ENCODE measurements at places on chromosomes 12 and 14. TPM values are rescaled to one million over a fixed set of nuclear protein-coding genes. Genes with fewer than 3 reads are reported as not detected.

DNA sequence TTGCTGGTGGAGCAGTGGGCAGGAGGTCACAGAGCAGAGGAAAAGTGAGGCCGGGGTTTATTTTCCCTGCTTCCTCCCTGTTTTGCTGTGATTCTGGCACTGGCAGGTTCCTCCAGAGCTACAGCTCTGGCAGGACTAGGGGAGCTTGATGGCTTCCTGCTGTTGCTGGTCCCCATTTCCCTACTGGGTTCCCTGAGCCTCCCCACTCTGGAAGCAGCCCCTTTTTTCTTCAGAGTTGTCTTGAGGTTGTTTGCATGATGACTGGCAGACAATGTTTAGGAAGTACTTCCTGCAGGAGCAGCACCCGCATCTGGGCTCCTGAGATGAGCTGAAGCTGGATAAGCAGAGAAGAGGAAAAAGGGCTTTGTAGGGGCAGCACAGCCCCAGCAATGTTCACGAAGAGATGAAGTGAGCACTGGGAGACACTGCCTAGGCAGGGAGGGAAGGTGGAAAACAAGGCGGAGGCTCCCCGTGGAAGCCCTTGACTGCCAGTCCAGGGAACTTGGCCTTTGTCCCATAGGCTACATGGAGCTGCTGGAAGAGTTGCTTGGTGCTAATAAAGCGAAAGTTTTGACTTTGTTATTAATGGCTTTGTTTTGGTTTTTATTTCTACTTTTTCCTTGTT, 126.9 kb downstream of the SLC38A6 start:
- no peak overlapping the region for H3K27ac ChIP-seq
- H3K4me3 ChIP-seq: no peak overlapping the region
- DNase-seq: no peak
- H3K36me3 ChIP-seq: no peaks in the 10 kb centered on the region

DNA sequence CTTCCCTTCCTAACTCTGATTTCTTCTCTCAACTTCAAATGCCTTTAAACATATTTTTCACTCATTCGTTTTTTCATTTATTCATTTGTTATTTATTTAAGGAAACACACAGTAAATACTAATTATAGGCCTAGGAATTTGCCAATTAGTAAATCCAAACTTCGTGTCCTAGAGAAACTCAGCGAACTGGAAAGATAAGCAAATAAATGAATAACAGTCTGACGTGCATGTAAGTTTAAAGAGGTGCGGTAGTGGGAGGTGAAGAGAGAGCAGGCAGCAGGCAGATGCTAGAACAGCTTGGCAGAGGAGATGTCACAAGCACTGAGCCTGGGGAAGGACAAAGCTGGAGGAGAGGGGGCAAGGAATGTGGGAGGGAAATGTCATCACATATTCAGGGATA, 228.2 kb downstream of the DPY19L2 start:
- no peak overlapping the region for H3K4me3 ChIP-seq
- H3K36me3 ChIP-seq: no peaks in the 10 kb centered on the region
- no peaks in the 10 kb centered on the region for H3K4me1 ChIP-seq
- no peak overlapping the region for H3K27ac ChIP-seq

DNA sequence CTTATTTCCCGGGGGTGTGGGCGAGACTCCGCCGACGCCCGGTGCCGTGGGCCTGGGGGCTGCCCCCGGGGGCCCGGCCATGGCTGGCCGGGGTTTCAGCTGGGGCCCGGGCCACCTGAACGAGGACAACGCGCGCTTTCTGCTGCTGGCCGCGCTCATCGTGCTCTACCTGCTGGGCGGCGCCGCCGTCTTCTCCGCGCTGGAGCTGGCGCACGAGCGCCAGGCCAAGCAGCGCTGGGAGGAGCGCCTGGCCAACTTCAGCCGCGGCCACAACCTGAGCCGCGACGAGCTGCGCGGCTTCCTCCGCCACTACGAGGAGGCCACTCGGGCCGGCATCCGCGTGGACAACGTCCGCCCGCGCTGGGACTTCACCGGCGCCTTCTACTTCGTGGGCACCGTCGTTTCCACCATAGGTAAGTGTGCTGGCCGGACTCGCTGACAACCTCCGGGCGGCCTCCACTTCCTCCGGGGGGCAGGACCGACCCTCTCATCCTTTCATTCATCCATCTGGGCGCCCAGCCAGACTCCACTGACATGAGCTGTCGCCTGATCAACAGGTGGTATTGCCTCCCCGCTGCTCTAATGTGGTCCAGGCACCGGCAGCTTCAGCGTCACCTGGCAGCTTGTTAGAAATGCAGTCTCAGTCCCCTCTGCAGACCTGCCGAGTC, 467 bp downstream of the KCNK13 start:
- peak; percentile 29 for DNase-seq
- peaks cover 25% of the 10 kb centered on the region for H3K4me1 ChIP-seq
- no peaks in the 10 kb centered on the region for H3K36me3 ChIP-seq
- no peak overlapping the region for H3K27ac ChIP-seq
- no peaks in the 10 kb centered on the region for H3K27me3 ChIP-seq

DNA sequence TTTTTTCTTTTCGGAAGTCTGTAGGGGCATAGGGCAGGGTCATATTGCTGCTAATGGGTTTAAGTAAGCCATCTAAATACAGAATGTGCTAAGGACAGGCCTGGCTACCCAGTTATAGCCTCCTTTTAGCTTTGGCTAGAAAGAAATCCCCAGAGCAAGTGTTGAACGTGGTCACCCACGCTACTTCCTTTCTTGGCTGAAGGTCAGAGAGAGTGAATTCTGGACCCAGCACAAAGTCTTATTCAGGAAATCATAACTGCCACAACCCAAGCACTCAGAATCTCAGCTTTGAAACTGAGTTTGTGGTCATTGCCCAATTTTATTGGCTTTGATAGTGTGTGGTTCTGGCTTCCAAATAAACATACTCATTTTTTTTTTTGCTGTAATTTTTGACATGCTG, 542.1 kb upstream of the ATP2B1 start:
- H3K36me3 ChIP-seq: no peaks in the 10 kb centered on the region
- H3K27me3 ChIP-seq: no peaks in the 10 kb centered on the region
- H3K4me1 ChIP-seq: peaks cover 22% of the 10 kb centered on the region

- DNase-seq: peak; percentile 52
- H3K27me3 ChIP-seq: peaks cover 21% of the 10 kb centered on the region
- H3K27ac ChIP-seq: no peak overlapping the region
- peak overlapping the region; percentile 29 for H3K4me3 ChIP-seq
These were observed 3.6 kb upstream of the DNAJC22 start for GRCh38 chr12:49342914-49343731.

DNA sequence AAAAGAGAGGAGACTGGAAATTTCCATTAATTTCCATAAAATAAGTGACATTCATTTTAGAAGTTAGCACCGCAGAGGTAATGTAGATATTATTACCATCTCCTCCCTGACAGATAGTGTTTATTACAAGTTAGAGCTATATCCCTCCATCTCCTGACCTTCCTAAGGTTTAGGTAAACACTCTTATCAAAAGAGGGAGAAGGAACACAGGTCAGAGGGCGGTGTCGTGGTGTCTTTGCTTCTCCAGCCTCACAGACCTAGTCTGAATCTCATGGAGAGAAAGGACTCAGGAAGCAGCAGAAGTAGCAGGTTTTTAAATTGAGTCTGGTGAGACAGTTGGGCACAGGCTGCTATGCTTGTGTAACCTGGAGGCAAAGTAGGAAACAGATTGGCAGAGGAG, 11.5 kb upstream of the POC1B start:
- no peaks in the 10 kb centered on the region for H3K4me1 ChIP-seq
- no peak overlapping the region for H3K27ac ChIP-seq
- no peak for DNase-seq

DNA sequence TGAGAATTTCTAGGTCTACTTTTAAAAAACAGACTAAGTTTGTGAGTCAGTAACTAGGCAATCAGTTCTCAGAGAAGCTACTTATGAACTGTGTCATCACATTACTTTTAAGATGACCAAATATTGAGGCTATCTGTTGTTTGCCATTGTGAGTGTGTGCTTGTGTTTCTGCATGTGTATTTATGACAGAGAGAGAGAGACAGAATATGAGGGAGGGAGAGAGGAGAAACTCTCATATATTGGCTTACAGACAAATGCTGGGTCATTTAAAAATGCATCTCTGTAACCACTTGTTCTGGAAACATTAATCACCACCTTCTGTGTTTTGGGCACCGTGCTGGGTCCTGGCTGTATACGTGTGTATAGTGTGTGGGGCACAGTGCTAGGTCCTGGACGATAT, 161.5 kb upstream of the FRMD6 start:
- H3K27me3 ChIP-seq: no peaks in the 10 kb centered on the region
- H3K36me3 ChIP-seq: no peaks in the 10 kb centered on the region
- no peak overlapping the region for H3K4me3 ChIP-seq
- DNase-seq: no peak
- H3K4me1 ChIP-seq: no peaks in the 10 kb centered on the region

DNA sequence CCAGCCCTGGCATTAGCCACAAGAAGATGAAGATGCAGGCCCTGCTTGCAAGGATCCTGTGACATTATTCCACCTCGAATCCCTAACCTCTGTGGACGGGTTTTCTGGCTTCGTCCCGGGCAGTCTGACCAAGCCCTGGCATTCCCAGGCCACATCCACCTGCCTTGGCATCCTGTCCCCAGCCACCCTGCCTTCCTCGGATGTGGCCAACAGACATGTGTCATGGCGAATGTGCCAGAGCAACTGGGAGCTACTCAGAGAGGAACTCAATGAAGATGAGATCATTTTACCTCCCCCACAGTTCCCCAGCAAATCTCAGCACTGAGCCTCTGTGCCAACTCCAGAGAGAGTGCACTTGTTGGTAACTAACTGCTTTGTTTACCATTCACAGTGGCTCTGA, 33.5 kb upstream of the KCNA5 start:
- H3K4me3 ChIP-seq: no peak overlapping the region
- no peaks in the 10 kb centered on the region for H3K36me3 ChIP-seq
- DNase-seq: no peak
- no peaks in the 10 kb centered on the region for H3K27me3 ChIP-seq
- H3K27ac ChIP-seq: no peak overlapping the region

GRCh38 chr12:39239490-39240486, 203.1 kb downstream of the KIF21A start:
- H3K4me3 ChIP-seq: no peak overlapping the region
- no peaks in the 10 kb centered on the region for H3K27me3 ChIP-seq
- H3K4me1 ChIP-seq: no peaks in the 10 kb centered on the region
- DNase-seq: no peak
- H3K36me3 ChIP-seq: no peaks in the 10 kb centered on the region
- no peak overlapping the region for H3K27ac ChIP-seq

DNA sequence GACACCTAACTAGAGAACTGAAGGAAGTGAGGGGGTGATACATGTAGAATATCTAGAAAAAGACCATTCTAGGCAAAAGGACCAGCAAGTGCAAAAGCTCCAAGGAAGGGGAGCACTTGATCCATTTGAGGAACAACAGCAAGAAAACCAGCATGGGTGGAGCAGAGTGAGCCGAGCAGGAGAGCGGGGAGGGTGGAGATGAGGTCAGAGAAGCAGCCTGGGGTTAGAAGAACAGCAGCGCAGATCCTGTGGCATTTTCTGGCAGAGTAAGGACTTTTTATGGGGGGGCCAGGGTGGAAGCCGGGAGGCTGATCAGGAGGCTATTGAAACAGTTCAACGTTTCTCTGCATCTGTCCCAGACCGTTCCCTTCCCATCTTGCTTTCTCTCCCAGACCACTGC, 24.5 kb upstream of the TMCC3 start:
- H3K4me3 ChIP-seq: no peak overlapping the region
- H3K27ac ChIP-seq: no peak overlapping the region
- no peak for DNase-seq
- no peaks in the 10 kb centered on the region for H3K27me3 ChIP-seq
- H3K4me1 ChIP-seq: peaks cover 32% of the 10 kb centered on the region

DNA sequence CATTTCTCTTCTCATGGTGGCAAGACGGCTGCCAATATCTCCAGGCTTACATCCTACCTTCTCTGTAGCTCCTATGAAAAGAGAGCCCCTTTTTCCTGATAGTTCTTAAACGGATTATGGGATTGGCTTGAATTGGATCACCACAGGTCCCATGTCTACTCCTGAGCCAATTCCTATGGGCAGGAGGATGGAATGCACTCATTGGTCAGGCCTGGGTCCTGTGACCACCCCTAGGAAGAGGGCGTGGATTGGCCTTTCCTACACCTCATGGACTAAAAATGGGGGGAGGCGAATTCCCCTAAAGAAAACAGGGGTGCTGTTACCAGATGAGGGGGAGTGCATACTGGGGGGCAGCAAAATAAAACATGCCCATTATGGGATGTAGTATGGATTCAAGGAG, 108.8 kb downstream of the PTPN11 start:
- H3K4me3 ChIP-seq: no peak overlapping the region
- H3K27ac ChIP-seq: no peak overlapping the region
- no peaks in the 10 kb centered on the region for H3K4me1 ChIP-seq
- H3K27me3 ChIP-seq: no peaks in the 10 kb centered on the region
- DNase-seq: no peak

DNA sequence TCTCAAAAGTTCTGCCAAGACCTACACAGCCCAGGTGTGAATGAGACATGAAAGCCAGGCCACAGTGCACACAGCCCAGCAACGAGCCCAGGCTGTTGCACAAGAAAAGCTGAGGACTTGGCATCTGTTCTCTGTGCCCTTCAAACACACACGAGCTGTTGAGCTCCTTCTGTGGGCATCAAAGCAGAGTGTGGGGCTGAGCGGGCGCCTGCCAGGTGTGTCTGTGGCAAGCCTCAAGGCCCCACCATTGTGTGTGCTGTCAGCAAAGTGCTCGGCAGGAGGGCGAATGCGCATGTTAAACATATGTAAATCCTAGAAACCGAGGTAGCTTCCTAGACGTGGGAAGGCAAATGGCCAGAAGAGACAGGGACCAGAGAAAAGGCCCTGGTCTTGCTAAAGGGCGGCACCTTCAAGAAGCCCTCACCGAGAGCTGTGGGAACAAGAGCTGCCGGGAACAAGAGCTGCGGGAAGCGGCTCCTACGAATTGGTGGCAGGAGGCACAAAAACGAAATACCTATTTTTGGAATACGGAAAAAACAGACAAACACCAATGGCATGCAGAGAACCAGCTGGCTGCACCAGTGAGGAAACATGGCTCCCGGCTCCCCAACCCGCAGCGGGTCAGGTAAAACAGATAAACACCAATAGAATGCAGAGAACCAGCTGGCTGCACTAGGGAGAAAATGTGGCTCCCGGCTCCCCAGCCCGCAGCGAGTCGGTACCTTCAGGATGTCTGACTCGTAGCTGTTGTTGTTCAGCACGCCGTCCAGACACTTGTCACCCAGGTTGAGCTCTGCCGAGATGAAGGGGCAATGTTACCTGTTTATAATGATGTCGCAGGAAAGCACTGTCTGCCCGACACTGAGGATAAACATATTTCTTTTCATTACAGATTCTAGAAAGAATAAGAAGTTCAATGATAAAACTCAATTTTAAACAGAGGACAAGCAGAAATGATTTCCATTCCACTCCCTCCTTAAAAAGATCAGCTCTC, 19.0 kb upstream of the GOLGA3 start:
- no peaks in the 10 kb centered on the region for H3K4me1 ChIP-seq
- no peaks in the 10 kb centered on the region for H3K27me3 ChIP-seq
- H3K27ac ChIP-seq: no peak overlapping the region
- no peak for DNase-seq
- peaks cover 4% of the 10 kb centered on the region for H3K36me3 ChIP-seq
- no peak overlapping the region for H3K4me3 ChIP-seq

GRCh38 chr14:102686196-102686801, 91.0 kb upstream of the TRAF3 start:
- no peaks in the 10 kb centered on the region for H3K27me3 ChIP-seq
- no peak overlapping the region for H3K4me3 ChIP-seq
- DNase-seq: no peak
- H3K27ac ChIP-seq: no peak overlapping the region

PLEKHG7 gene
- 7.5 TPM for polyA plus RNA-seq

Measured in B cell (primary cell).